T-cell (primary cell): ENCODE measurements at places on chromosomes 16 and 17. TPM values are rescaled to one million over a fixed set of nuclear protein-coding genes. Genes with fewer than 3 reads are reported as not detected.

The XYLT1 gene
- 57.8 TPM for total RNA-seq

The SRL gene
- total RNA-seq = not detected

DNA sequence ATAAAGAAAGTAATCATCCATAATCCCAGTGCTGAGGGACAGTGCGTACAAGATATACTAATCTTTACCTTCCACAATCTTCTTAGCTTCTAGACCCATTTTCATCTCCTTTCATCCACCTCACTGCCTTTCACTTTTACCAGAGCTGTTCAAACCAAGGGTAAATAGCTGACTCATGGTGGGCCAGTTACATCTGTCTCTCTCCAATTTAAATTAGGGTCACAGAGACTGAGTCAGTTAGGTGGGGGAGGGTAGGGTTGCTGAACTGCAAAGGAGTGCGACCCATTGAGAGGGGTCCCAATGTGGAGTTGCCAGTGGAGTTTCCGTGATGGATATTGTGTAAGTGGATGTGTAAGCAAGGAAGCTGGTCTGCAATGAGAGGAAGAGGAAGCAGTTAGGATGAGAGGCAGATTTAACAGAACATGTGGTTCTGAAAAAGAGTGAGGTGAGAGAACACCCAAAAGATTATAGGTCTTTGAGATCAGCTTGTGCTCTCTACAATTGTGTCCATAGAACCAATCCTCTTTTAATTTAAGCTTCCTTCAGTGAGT is 83.5 kb downstream of the GP2 start:
- H3K4me3 ChIP-seq = no peak overlapping the region
- no peaks in the 10 kb centered on the region for H3K4me1 ChIP-seq
- H3K27me3 ChIP-seq = peaks cover 5% of the 10 kb centered on the region
- DNase-seq = no peak

GRCh38 chr17:66764506-66764905 is 70.4 kb upstream of the CACNG5 start:
- no peak for DNase-seq
- H3K27me3 ChIP-seq = no peaks in the 10 kb centered on the region
- H3K4me1 ChIP-seq = no peaks in the 10 kb centered on the region

GRCh38 chr16:29307598-29308507 is 98.7 kb downstream of the NPIPB11 start:
- no peaks in the 10 kb centered on the region for H3K27me3 ChIP-seq
- H3K4me3 ChIP-seq = no peak overlapping the region
- H3K4me1 ChIP-seq = no peaks in the 10 kb centered on the region

GRCh38 chr17:63262751-63263476 is 183.2 kb downstream of the CYB561 start:
- no peaks in the 10 kb centered on the region for H3K36me3 ChIP-seq
- H3K27ac ChIP-seq = no peak overlapping the region
- no peak overlapping the region for H3K4me3 ChIP-seq
- peaks cover 2% of the 10 kb centered on the region for H3K27me3 ChIP-seq
